ENCODE measurements at places on chromosomes 5 and 9.

GRCh38 chr5:37730896-37731455, 108.9 kb downstream of the GDNF start:
- no peak for DNase-seq

- no peak for DNase-seq
These were observed 4.6 kb upstream of the FEM1C start for GRCh38 chr5:115549154-115549553.

DNA sequence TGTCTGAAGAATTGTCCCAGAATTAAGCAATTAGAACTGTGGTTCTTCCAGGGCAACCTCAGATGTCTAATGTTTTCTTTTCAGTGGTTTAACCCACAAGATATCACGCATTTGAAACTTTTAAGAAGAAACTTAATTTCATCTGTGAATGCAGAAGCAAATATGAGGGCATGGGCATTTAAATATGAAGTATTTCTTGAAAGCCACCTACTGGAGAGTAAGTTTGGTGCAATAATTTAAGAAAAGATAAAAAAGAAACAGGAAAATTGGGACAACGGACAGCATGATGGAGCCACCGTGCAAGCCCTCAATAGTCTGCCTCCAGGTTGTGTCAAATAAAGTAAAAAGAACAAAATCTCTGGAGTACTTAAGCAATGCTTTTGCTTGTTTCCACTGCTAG, 1.2 kb upstream of the CAPSL start:
- no peak for DNase-seq

DNA sequence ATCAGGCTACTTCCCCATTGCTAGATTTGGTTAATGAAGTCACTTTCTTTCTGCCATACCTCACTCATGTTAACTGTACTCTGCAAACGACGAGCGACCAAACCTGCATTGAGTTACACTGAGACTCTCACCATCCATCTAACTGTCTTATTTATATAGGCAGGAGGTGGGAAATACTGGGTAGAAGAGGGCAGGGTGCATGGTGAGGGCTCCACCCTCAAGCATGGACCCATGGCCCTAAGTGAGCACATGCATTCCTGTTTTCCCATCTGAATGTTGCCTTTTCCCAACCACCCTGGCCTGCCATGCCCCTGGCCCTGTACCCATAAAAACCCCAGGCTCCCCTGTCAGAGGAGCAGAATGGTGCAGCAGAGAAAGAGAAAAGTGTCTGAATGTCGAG, 52.7 kb upstream of the IL6ST start:
- no peak for DNase-seq

DNA sequence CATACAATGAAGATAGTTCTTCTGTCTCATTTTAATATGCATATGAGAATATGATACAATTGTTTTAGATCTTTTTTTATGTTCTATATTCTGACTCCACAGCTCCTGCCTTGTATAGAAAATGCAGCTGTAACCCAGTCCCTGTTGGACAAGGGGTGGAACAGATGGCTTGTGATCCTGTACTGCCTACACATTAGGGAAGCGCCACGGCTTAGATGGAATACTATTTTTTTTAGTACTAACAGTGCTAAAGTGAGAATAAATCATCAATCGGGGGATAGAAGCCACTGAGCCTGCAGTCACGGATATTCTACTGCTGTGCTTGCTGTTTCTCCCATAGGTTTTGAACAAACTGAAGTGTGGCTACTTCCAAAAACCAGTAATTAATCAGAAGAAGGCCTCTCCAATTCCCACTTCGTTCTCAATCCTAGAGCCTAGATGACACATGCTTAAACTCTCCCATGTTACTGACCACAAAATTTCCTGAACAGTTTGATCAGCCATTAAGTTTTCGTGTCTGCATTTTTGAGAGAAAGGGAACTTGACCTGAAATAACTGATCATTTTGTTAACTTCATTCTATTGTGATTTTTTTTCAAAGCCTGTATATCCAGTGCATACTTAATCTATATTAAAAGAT, 150.3 kb downstream of the CDH18 start:
- DNase-seq, result peak; percentile 54

- DNase-seq, result no peak
These were observed 1821.0 kb downstream of the EFNA5 start for GRCh38 chr5:105849701-105850100.

DNA sequence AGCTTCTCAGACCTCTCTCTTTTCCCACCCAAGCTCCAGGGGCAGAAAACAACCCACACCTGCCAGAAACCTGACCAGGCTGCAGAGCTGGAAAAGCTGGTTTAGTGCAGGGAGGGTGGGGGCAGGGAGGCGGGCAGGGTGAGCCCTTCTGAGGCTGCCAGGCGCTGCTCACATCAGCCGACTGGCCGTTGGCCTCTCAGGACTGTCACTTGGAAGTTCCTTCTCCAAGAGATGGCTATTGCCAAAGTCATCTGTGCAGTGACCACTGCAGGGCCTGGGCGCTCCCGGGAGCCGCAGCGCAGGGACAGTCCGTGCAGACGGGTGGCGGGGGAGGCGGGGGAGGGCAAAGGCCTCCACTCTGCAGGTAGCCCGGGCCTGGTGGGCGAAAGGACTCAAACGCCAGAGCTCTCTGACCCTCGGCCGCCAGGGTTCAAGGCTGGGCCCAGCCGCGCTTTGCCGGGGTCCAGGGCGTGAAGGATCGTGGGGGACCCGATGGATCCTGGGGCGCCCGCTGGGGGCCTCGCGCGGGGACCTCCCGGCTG, 205.0 kb upstream of the IER5L start:
- peak; percentile 26 for DNase-seq

- peak; percentile 5 for DNase-seq
These were observed 2.9 kb downstream of the NSMF start for GRCh38 chr9:137456061-137456863.
